WERI-Rb-1 (cell line): ENCODE measurements at places on chromosomes 16 and 17.

- DNase-seq: no peak
These were observed 83.3 kb downstream of the ABHD15 start for GRCh38 chr17:29483503-29483902.

DNA sequence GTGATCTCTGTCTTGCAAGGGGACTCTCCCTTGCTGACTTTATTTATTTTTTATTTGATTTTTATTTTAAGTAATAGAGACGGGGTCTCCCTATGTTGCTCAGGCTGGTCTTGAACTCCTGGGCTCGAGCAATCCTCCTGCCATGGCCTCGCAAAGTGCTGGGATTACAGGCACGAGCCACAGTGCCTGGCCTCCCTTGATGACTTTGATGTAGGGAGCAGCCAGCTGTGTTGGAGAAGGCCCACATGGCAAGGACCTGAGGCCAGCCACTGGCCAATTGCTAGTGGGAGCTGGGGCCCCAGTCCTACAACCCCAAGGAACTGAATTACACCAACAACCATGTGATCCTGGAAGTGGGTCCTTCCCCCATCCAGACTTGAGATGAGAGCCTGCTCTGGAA lies 81.8 kb downstream of the CNGB1 start:
- no peak for DNase-seq

GRCh38 chr16:22638393-22639206 lies 127.9 kb downstream of the NPIPB5 start:
- no peak for DNase-seq

DNA sequence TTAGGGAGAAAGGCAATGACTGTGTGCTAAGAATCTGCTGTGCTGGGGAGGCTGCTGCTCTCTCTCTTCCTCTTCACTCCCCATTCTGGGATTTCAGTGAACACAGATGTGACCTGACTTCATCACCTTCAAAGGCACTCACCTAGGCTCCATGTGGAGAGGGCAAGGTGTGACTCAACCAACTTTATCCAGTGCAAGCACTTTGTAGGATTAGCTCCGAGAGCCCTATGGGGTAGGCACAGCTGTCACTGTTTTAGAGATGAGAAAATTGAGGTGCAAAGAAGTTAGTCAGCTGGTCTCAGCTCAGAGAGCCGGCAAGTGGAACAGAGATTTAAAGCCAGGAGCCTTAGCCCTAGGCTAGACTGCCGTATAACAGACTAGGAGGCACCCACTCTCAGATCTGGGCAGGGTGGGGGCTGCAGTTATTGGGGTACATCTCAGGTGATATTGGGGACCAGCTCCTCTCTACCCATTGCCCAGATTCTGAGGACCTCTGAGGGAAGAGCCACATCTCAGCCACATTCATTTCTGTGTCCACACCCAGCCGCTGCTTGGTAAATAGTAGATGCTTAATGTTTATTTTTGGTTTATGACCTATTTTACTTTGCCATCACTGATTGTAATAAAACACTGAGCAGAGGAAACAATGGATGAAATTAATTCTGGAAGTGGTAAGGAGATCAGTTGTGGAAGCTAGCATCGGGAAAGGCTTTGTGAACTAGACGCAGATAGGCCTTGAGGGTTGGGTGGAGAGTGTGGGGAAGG lies 138.8 kb downstream of the CCDC182 start:
- DNase-seq: peak; percentile 77

GRCh38 chr17:55726440-55726839 lies 3.8 kb upstream of the TMEM100 start:
- DNase-seq: no peak

GRCh38 chr17:70187383-70187782 lies 18.1 kb downstream of the KCNJ2 start:
- no peak for DNase-seq

GRCh38 chr16:57976331-57976796 lies 5.4 kb upstream of the CNGB1 start:
- DNase-seq: no peak

DNA sequence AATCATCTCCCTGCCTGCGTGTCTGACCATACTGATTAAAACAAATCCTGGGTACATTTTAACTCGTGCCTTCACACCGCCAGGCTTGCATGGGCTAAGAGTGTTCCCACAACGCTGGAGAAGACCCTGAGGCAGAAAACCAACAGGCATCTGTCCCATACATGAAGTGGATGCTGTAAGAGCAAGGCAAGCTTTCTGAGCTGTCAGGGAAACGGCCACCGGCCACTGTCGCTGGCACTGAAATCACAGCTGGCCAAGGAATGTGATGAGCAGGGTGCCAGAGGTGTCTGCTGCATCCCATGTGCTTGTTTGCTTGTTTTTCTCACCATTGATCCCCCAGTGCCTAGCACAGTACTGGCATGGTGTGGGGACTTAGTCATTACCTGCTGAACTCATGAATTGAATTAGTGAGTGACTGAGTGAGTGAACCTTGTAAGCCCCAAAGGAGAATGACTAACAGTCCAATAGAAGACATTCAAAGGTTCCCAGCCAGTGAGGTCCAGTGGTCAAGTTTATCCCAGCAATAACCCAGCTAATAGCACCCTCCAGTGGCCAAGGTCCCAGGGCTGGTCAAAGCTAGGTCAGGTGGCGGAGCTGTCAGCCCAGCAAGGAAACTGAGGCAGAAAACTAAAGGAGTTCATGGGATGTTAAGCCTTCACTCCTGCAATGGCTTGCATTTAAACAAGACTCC lies 92.7 kb upstream of the CDH5 start:
- DNase-seq: peak; percentile 60

DNA sequence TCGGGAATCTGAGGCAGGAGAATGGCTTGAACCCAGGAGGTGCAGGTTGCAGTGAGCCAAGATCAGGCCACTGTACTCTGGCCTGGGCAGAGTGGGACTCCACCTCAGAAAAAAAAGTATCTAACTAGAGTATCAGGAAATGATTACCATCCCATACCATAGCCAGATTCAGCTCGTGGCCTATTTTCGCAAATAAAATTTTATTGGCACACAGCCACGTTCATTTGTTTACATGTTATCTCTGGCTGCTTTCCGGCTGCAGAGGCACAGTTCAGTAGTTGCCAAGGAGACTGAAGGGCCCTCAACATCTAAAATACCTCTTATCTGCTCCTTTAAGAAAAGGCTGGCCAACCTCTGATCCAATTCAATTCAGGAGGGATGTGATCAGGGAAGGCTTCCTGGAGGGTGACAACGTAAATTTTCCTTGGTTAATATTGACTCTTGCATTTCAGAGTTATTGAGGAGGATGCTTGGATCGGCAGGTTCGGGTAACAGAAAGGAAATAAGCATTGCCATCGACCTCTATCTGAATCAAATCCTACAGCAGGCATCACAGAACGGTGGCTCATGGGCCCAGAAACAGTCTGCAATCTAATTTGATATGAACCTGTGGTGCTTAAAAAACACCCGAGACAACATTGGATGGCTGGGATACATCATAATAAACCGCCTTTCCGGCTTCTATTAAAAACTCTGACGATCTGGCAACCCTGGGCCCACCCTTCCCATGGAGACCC lies 73.8 kb downstream of the XYLT1 start:
- DNase-seq: no peak

GRCh38 chr17:73533127-73533526 lies 111.1 kb downstream of the SDK2 start:
- no peak for DNase-seq

DNA sequence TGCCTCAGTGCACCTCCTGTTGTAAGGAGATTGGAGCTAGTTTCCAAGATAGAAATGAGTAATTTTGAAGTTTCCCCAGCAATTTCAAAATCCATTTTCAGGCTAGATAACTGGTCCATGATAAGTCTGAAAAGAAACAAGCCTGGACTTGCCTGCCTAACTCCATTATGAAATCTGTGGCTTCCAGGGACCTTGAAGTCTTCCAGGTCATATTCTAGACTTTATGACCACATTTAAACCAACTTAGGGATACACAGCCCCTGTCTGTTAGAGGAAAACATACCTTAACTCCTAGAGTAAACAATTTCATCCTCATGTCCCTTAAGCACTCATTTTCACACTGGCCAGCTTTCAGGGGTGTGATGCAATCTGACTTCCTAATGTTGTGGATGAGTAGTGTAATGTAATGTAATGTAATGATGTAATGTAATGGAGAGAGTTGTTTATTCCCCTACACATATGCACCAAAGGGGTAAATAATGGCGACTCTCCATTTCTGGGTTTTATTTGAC lies 96.7 kb upstream of the FAM20A start:
- DNase-seq: no peak

DNA sequence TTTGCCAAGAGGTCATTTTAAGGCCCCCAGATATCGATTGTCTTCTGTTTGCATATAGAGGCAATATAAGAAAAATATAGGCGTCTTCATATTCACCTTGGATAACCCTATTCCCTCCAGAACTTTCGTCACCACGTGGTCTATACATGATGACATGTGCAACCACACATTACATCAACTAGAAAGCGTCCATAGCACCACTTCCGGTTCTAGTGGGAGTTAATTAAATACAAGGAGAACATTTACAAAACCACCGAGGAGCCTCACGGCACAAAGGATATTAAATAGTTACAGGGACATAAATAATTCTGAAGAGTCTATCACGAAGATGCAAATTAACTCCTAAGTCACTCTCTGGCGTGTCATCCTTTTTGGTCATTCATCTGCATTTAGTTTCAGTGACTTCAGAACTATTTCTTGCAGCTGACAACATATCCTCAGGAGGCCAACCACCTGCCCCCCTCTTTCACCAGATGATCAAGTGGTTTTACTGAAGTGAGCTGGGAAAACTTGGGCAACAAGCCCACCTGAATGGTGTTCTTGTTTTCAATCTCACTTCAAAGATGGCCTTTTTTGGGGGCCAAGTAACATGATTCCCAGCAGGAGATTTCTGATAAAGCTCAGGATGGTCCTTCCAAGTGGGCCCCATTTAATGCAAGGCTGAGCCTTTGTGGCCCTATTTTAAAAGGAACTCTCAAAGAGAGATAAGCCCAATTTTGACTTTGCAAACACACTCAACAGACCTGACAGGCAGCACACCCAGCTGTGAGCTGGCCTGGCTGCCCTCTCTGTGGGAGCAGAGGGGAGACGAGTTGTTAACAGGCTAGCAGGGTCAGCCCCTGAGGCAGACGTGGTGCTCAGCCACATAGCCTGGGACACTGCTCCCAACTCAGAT lies 15.3 kb downstream of the CMTM3 start:
- DNase-seq: no peak

- DNase-seq: peak; percentile 67
These were observed 57.9 kb downstream of the RTN4RL1 start for GRCh38 chr17:1967213-1967612.
